Stimulated activated CD8-positive, alpha-beta memory T cell treated with anti-CD3 and anti-CD28 coated beads, Interleukin-15, amount 100 ng/mL, for 1 hour (primary cell): ENCODE measurements at places on chromosomes 12 and 14.

- DNase-seq = no peak
Observed at GRCh38 chr12:3116106-3116844, 39.1 kb downstream of the TSPAN9 start.

- no peak for DNase-seq
Observed at GRCh38 chr12:40013847-40014246, 92.0 kb downstream of the SLC2A13 start.

- DNase-seq = no peak
Observed at GRCh38 chr12:89432396-89432795, 80.1 kb upstream of the DUSP6 start.

DNA sequence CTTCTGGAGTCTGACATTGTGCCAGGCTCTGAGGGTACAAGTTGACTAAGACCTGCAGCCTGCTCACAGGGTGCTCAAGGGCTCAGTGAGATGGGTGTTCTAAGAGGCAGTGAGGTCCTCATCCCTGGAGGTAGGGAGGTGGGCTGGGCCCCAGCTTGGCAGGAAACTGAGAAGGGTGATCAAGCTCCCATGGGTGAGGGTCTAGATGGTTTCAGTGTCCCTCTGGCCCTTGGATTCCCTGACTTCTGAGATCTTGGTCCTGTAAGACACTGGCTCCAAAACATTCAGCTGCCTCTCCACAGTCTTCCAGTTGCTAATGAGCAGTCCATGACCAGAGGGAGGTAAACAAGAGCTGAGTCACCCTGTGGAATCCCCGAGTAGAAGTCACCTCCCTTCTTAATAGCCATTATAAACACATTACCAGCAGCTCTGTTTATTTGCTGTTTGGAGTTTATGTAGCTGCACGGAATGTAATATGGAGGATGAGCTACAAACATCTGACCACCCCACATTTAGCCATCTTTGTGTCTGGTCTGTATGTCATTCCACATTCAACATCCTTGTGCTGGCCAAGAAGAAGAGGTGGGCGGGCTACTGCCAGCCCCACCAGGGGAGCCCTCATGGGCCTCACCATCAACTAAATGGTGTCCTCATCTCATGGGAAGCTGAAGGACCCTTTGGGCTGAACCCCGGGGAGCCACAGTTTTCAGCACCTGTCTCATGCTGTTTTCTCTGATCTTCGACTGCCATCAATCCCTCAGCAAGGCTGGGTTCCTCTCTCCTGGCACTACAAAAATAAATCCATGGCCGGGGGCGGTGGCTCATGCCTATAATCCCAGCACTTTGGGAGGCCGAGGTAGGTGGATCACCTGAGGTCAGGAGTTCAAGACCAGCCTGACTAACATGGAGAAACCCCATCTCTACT, 37.2 kb upstream of the BDKRB2 start:
- DNase-seq = no peak

DNA sequence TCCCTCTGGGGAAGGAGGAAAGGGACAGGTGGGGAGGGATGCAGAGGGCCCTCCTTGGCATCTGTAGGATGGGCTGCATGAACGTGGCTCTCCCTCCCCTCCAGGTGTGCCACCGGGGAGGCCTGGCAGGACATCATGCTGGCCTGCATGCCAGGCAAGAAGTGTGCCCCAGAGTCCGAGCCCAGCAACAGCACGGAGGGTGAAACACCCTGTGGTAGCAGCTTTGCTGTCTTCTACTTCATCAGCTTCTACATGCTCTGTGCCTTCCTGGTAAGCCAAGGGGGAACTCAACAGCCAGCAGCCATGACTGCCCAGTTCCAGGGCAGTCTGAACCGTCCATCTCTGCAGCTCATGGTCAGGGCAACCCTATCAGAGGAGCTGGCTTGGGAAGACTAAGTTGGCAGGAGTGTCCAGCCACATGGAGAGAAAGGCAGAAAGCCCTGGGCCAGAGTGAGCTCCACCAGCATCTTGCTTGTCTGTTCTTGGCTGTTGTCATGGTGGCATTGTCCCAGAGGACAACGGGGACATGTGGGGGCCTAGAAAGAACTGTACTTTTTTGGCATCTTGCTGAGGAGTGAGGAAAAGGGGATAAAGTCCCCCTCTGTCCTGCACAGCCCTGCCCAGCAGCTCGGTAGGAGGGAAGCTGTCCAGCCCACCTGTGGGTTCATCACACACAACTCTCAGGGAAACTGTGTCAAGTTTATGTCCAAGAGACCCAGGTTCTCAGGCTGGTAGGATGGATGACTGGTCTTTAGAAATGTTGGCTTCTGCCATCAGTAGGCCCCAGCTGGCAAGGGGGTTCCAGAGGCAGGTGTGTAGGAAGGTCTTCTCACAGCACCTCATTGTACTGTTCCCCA, 129.8 kb upstream of the FKBP4 start:
- no peak for DNase-seq

- no peak for DNase-seq
Observed at GRCh38 chr14:104579507-104579906, at the start of gene C14orf180. Gene C14orf180, plus strand, starts transcription at chr14:104579764. Its CDS starts 6,667 bp downstream, at chr14:104586431.

GRCh38 chr14:89952576-89952975, 2.0 kb downstream of the EFCAB11 start:
- DNase-seq = no peak

DNA sequence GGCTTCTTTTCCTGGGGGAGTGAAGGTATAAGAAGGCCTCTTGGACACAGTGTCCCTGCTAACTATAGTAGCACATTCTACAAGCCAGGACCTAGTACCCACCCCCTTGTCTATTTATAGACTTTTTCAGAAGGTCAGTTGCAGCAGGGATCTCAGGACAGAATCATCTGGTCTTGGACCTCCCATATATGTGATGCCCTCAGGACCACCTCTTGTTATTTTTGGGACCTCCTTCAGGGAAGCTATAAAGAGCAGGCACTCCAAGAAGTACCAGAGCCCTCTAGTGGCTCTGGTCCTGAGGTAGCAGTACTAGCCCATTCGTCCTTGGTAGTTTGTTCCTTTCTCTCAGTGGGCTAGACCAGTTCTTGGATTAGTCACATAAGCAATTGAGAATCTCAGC, 4.3 kb downstream of the COQ10A start:
- no peak for DNase-seq

- no peak for DNase-seq
Observed at GRCh38 chr14:104746934-104747481, 5.9 kb upstream of the SIVA1 start.

DNA sequence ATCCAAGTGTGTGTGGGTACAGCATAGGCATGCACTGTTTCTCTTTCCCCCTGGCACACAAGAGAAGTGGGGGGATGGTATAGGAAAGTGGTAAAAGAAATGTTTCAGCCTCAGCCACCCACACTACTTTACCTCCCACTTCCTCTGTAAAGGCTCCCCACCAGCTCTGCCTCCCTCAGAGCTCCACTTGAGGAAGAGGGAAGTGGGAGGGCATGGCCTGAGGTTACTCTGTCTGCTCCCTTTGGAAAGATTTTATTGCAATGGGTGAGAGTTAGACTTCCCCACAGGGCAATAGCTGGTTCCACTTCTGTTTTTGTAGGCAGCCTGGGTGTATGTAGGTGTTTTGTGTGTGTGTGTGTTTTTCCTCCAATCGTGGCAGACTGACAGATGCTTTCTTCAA, 145.3 kb downstream of the SSPN start:
- no peak for DNase-seq

- DNase-seq = no peak
Observed at GRCh38 chr14:99755068-99755405, 38.2 kb upstream of the EML1 start.

- DNase-seq = no peak
Observed at GRCh38 chr12:3496957-3497356, 6.0 kb downstream of the PRMT8 start.

- no peak for DNase-seq
Observed at GRCh38 chr14:77344377-77344996, 23.7 kb downstream of the GSTZ1 start.

DNA sequence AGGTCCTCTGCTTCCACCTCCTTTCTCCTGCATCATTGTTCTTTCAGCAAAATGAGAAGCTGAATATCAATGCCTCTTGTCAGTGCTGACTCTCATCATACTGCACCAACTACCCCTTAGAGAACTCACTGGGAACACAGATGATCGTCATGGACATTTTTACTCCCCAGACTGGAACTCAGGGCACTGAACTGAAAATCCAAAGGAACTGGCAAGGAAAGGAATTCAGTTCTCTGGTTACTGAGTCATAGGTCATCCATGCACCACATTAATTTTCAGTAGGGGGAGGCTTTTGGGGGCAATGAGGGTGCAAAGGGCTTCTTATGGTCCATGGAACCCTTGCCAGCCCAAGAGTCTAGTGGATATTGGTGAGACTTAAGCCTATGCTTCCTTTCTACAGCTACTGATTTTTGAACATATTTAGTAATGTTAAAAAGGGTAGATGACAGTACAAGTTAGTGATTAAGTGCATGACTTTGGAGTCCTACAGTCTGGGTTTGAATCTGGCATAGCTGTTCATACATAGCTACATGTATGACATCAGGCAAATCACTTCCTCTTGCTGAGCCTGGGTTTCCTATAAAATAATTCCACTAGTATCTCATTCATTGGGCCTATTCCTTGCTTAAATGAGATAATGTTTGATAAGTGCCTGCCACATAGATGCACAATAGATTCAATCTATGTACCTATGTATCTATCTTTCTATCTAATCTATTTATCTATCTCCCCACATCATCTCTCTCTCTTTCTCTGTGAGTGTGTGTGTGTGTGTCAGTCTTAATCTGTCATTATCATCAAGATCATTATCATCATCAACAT, 29.2 kb downstream of the BBS10 start:
- DNase-seq = no peak

DNA sequence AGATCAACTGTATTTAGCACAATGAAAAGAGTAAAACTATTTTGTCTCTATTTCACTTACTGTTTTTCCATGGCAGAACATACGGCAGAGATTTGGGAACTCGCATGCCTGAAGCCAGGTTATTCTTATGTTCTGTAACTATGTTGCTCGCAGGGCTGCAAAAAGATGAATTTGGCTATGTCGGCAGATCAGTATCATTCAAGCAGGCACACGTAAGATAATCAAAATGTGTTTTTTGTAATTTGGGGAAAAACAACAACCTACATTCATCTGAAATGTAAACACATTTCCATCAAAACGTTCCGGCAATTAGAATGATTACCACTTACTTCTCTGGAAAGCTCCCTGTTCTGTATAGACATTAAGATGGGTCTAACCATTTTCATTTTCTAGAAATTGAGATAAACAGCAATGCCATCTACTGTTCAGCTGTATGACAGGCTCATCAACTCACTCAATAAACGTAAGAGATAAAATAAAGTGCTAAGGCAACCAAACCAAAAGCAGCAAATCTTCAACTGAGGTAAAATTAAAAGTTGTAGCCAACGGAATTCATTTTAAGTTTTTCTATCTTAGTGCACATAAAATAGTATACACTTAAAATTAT, 13.0 kb downstream of the GTSF1 start:
- no peak for DNase-seq

DNA sequence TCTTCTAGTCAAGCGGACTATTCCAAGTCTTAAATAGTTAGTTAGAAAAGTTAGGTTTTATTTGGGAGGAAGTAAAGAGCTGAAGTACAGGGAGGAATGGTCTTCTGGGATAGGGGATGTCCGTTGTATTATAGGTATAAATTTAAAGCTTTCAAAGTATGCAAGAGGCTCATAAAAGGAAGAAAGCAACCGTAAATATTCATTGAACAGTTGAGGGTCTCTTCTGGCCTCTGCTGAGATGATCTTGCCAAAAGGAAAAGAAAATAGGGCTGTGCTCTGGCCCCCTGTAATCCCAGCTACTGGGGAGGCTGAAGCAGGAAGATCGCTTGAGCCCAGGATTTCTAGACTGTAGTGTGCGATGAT, 377 bp upstream of the TIMELESS start:
- DNase-seq = no peak

DNA sequence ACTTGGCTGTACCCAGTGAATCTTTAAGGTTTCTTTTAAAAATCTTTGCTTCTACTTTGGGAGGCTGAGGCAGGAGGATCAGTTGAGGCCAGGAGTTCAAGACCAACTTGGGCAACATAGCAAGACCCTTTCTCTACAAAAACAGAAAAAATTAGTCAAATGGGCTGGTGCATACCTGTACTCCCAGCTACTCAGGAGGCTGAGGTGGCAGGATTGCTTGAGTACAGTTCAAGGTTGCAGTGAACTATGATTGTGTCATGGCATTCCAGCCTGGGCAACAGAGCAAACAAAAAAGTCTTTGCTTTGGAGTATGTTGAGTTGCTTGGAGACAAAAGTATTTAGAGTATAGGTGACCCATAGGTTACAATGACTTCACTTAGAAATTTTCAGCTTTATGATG, 6.2 kb upstream of the DDX55 start:
- no peak for DNase-seq

DNA sequence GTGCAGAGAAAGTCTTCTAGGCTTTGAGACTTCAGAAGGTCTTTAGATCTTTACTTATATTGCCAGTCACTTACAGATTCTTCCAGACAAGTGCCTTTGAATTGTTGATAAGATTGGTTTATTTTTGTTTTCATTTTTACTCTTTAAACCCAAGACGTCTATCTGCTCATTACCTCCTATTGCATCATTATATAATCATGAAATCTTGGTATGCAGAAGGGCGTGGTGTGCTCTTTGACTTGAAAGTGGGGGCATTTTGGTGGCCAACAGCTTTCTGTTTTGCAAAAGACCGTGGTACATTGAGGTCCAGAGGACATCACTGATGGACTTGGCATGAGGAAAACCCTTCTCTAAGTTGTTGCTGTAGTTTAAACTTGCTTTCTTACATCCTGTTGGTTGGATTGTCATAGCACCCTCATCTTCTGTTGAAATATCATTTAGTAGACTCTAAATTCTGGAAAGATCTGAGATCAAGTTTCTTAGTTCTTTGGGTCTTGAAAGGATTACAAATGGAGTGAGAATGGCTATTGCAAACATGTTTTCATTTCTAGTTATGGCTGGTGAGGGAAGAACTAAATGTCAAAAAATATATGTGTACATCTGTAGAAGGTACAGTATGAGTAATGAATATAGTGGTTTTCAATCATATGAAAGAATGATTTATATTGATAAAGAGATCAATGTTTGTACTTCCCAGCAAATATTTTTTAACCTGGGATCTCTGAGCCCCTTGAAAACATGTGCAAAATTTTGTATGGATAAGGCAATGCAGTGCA, 441.8 kb downstream of the NRXN3 start:
- DNase-seq = no peak

DNA sequence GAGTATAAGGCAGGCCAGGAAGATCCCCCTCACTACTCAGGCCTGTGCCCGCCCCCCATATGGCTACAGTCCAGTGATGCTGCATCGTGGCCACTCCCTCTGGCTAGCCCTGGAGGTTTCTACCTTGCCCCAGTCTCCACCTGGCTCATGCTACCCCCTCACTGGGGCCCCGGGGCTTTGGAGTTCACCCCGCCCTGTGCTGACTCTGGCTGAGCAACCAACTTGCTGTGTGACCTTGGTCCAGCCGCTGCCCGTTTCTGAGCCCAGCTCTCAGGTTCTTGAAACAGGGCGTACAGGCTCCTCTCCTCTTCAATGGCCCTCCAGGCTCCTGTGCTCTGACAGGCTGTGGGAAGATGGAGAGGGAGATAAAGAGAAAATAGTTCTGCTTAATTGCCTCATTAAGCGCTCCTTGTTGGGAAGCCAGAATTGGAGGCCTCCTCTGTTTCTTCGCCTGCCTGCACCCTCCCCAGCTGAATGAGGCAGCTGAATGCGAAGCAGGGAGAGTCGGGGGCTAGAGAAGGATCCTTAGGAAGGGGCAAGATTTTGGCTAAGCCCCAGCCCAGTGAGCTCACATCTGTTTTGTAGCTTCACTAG, 138.2 kb upstream of the NCOR2 start:
- DNase-seq = no peak

GRCh38 chr14:91755570-91756295, 23.8 kb upstream of the CATSPERB start:
- no peak for DNase-seq
